Karpas-422 (cell line): ENCODE measurements at places on chromosomes 13 and 19. TPM values are rescaled to one million over a fixed set of nuclear protein-coding genes. Genes with fewer than 3 reads are reported as not detected.
A peak's percentile ranks its signal among the peaks of the same experiment; 100 is the strongest.

DNA sequence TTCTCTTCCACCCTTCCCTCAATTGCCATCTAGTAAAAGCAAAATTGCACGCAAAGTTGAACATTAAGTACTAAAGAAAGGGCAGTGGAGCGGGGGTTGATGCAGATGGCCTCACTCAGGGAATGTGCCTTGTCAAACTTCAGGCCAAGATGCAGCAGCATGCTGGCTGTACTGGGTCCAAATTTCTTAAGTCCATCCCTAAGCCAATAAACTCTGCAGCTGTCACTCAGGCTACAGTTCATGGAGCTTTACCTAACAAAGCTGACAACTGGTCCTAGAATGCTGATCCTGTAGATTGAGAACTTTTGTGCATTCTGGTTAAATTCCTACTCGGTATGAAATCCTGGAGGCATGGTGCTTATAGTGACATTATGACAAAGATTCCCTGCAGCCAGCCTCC, 88.4 kb downstream of the FOXO1 start:
- no peak for DNase-seq

DNA sequence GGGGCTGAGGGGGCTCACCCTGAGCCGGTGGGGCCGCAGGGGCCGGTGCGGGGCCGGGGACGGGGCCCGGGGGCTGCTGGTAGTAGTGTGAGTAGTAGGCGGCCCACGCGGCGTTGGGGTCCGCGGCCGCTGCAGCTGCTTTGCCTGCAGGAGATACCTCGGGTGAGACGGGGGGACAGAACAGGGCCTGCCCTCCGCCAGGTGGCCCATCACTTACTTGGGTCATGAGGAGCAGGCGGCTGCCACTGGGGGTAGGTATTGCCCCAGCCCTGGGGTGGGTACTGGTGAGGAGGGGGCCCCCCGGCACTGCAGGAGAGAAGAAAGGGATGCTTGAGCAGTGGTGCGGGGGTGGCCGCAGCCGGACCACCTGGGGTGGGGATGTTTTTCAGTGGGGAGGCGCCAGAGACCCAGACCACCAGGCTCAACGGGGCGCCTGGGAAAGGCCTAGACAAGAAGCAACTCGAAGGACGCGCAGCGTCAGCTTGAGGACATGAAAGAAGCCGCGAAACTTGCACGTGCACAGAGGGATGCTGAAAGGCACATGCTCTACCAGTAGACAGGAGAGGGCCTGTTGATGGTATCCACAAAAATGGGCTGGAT, 8.9 kb downstream of the KHSRP start:
- peak; percentile 39 for DNase-seq

DNA sequence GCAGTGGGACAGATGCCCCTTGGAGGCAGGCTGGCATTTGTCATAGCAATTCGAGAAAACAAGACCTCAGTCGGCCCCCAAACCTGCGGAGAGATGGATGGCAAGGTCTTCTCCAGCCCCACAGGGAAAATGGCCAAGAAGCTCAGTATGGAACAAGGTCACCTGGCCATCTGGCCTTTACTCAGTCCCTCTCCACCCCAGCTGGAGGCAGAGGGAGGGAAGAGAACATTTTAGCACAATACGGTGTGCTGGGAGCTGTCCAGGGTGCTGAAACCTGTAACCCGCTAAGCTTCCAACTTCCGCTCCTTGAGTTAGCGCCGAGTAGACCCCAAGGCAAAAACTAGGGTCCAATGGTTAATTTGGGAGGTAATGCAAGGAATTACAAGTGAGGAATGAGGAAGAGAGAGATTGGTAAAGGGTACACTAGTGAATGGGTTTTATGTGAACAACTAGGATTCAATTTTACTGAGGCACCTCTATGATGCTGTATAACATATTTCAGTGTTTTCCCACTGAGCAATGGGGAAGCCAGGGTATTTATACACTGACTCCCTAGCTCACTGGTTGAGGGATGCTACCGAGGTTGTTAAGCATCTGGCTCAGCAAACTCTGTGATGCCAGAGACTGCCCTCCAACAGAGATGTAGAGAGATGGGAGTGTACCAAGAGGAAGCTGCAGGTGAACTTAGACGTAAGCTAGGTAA, 64.3 kb downstream of the CACNA1A start:
- DNase-seq = peak; percentile 71

- no peak for DNase-seq
These were observed 41.0 kb downstream of the POU4F1 start for GRCh38 chr13:78562237-78562889.

HIPK4 gene
- not detected in 2 replicates for total RNA-seq

SLITRK1 gene
- total RNA-seq = not detected in 2 replicates

CYP2F1 gene
- not detected in 2 replicates for total RNA-seq

RFPL4A gene
- total RNA-seq = 0.22 TPM in 1 of 2 replicates, not detected in the other

PGLYRP2 gene
- not detected in 2 replicates for total RNA-seq

GAPDHS gene
- not detected in 2 replicates for total RNA-seq
